ENCODE measurements at places on chromosomes 16 and 17.

GRCh38 chr16:66357523-66357928, 9.0 kb upstream of the CDH5 start:
- peak; percentile 74 for DNase-seq

GRCh38 chr17:1275205-1275961, 4.1 kb upstream of the TRARG1 start:
- DNase-seq = no peak

- DNase-seq = no peak
These were observed 148.4 kb downstream of the RPTOR start for GRCh38 chr17:80692931-80693467.

- no peak for DNase-seq
These were observed 21.2 kb downstream of the C1QTNF1 start for GRCh38 chr17:79045001-79045729.

GRCh38 chr17:57356719-57357391, 100.5 kb downstream of the MSI2 start:
- DNase-seq = no peak

DNA sequence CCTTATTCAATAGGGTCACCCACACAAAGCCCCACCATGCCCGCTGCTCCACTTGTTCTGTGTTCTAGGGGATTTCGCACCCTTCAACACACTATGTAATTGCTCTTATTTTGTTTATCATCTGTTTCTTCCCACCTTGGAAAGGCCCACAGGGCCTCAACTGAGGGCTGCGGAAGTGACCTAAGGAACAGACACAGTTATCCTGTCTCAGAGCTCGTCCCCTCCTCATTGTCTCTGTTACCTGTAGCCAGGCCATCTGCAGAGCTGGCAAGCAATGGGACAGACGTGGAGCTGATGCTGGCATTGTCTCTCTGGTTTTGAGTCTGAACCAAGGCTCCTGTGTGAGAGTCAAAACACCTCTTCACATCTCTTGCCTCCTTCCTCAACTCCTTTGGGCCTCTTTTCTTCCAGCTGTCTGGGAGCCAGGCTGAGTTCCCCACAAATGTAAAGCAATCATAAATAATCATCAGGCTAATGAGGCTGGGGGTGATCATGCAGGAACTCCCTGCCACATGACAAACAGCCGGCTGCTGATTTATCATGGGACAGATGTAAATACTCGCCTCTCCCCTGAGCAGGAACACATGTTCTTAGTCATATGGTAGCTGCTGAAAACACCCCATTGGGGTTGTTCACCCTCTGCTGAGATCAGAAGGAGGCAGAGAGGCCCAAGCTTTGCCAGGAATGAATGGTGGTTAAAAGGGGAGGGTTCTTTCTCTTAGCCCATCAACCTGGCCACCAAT, 71.9 kb downstream of the AXIN2 start:
- no peak for DNase-seq

GRCh38 chr16:75836347-75837010, 110.2 kb upstream of the CPHXL start:
- no peak for DNase-seq

DNA sequence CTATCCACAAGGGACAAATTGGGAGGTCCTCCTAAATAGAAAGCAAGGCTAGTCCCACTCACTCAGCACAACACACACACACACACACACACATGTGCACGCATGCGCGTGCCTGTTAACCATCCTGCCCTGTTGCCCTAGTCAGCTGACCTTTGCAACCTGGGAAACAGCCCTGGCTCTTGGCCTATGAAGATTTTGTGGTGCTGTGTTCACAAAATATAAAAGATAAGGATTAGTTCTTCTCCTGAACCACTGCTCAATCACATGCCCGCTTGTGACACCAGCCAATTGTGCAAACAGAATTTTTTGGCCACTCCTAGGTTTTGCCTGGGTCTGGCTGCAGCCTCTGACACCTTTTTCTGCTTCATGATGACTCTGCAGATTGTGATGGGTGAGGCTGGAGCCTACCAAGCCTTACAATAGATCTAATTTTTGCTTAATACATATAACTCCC, 3.3 kb upstream of the CES1 start:
- no peak for DNase-seq

DNA sequence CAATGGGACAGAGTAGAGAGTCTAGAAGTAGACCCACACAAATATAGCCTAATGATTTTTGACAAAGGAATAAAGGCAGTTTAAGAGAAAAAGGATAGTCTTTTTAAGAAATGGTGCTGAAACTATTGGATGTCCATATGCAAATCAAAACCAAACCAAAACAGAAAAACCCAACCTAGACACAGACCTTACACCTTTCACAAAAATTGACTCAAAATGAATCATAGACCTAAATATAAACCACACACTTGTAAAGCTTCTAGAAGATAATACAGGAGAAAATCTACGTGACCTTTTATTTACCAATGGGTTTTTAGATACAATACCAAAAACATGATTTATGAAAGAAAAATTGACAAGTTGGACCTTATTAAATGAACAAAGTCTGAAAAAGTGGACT, 66.4 kb upstream of the MPHOSPH6 start:
- DNase-seq = no peak

- DNase-seq = peak; percentile 67
These were observed 260.4 kb upstream of the TBX2 start for GRCh38 chr17:61139219-61139618.

- no peak for DNase-seq
These were observed 46.4 kb downstream of the STAT5A start for GRCh38 chr17:42334677-42335076.

GRCh38 chr17:49028271-49028670, 31.1 kb downstream of the IGF2BP1 start:
- no peak for DNase-seq

DNA sequence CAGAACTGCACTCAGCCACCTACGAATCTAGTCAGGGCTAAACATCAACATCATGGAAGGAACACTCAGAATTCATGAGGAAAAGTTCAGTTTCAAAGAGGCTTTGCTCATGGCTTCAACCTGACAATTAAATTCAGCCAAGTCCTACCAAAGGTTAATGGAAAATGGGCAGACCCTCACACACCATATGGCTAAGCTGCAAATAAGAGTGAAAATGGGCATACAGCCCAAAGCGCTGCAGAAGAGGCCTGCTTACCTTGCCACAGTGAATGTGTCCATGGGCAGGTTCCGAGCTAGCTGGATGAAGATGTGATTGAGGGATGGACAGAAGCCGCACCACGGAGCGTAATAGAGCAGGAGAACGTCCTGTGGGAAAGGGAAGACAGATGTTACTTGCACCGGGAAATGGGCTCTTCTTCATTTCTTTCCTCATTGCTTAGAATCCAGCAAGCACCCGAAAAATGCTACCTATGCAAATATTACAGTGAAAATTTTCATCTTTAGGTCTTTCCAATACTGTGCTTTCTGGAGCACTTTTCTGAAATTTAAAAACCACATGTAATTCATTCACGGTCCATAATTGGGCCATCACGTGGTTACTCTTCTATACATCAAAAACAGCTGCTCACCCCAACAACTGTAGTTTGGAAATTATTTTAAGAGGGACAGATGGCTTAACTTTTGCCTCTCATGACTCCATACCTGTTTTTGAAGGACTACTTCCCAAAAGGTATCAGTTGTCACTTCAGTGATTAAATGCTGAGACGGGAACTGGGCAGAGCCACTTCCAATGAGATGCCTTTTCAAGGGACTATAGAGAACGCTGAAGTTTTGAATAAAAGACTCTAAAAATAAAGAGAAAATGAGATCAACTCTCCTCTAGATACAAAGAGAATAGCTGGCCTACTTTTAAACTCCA, 19.6 kb downstream of the SNN start:
- no peak for DNase-seq

DNA sequence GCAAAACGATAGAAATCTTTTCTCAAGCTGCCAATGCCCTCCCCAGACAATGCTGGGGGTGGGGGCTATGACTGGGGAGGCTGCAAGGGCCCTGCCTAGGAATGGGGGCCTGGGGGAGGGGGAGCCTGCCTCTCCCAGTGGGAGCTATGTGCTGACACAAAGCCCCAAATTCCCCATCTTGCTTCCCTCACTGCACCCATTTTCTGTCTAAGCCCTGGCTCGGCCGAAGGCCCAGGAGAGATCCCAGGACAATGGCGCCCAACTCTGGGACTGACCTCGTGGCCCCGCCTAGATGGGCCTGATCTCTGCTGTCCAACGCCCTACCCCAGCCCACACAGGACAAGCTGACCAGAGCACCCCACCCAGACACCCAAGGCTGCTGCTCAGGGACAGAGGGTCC, 11.1 kb upstream of the KCNJ12 start:
- DNase-seq = no peak

- DNase-seq = no peak
These were observed 89.3 kb upstream of the ZNF750 start for GRCh38 chr17:82929011-82929622.

DNA sequence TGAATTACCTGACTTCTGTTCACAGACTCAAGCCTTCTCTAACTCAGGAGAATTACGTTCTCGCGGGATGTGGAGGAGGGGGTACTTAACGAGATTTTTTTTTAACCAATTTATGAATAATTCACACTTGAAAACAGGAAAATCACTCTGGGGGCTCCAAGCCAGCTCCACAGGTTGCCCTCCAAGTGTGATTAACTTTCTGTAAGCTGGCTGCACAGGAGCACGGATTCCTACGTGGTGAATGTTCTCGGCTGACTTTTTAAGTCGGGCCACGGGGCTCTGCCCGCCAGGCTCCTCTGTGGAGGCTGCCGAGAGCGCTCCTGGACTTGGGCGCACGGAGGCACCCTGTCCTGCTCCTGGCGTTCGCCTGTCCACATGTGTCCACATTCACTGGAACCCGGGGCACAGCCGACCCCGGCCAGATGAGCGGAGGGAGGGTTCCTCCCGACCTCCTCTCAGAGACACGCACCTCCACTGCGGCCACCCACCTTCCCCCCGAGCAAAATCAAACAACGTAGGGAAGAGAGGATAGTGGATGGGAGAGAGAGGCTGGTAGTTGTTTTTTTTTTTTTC, 147.1 kb upstream of the CHMP6 start:
- DNase-seq = no peak

DNA sequence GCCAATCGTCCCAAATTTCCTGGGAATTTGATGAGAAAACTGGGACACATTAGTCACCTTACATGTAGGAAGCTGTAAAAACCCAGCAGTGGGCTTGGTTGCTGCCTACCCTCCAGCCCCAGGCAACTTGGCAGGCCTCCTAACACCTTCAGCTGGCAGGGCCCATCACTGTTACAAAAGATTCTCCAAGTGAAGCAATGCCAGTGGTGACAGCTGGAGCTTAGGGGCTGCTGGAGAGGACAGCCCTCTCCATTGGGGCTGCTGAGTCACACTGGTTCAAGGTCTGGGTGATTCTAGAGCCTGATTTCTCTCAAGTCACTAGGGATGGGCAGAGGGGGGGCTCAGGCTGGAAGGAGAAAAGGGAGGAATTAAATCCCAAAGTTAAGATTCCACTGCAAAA, 180.6 kb downstream of the COPRS start:
- DNase-seq = no peak

GRCh38 chr16:17076092-17076754, 394.5 kb downstream of the XYLT1 start:
- no peak for DNase-seq

- DNase-seq = no peak
These were observed 959.1 kb downstream of the CDH11 start for GRCh38 chr16:64162613-64163375.

DNA sequence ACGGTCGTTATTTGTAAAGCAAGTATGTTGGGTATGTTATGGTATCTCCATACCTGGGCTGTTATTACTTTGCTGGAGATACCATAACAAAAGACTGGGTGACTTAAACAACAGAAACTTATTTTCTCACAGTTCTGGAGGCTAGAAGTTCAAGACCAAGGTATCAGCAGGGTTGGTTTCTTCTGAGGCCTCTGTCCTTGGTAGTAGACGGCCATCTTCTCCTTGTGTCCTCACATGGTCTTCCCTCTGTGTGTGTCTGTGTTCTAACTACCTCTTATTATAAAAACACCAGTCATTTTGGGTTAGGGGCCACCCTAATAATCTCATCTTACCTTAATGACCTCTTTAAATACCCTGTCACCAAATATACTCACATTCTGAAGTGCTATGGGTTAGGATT, 33.2 kb upstream of the MRTFB start:
- DNase-seq = no peak

DNA sequence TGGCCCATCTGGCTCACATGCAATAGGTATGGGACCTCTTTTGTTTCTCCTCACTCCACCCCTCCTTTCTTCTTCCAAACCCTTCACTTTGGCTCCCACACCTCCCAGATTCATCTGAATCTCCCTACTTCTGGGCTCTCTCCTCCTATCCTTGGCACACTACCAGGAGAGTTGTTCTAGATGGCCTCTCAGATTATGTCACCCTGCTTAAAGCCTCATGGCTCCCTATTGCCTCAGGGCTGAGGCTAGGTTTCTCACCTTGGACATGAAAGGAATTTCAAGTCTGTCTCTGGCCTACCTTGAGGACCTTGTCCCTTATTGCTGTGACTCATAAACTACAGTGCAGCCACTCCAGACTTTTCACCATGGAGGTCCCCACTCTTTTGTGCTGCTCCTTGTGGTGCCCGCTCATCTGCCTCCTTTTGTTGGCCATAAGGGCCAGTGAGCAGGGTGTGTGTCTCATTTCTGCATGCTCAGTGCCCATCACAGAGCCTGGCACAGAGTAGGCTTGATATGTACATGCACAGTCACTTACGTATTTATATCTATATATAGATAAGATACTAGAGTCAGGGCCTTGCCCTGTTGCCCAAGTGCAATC, 1.0 kb upstream of the MFAP4 start:
- no peak for DNase-seq

- DNase-seq = no peak
These were observed 224.4 kb upstream of the CACNG5 start for GRCh38 chr17:66610361-66611133.

DNA sequence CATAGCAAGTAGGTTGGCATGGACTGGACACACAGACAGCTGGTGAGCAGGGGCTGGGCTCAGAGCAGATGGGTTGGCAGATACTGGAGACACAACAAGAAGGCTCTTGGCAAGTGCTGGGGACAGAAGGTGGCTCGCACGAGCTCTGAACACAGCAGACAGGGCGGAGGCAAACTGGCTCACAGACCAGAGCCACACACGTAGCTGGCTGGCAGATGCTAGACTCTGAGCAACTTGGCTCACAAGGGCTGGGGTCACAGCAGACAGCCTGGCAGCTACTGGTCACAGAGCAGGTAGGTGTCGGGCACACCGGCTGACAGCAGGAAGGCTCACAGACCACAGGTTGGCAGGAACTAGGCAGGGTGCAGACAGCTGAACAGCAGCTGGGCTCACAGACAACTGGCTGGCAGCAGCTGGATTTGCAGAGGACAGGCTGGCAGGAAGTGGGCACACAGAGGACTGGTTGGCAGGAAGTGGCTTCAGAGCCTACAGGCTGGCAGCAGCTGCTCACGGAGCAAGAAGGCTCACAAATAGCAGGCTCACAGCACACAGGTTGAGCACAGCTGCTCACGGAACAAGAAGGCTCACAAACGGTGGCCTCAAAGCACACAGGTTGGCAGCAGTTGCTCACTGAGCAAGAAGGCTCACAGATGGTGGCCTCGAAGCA, 725 bp downstream of the KRTAP16-1 start:
- DNase-seq = no peak
